ENCODE measurements at places on chromosomes 7 and 10.

DNA sequence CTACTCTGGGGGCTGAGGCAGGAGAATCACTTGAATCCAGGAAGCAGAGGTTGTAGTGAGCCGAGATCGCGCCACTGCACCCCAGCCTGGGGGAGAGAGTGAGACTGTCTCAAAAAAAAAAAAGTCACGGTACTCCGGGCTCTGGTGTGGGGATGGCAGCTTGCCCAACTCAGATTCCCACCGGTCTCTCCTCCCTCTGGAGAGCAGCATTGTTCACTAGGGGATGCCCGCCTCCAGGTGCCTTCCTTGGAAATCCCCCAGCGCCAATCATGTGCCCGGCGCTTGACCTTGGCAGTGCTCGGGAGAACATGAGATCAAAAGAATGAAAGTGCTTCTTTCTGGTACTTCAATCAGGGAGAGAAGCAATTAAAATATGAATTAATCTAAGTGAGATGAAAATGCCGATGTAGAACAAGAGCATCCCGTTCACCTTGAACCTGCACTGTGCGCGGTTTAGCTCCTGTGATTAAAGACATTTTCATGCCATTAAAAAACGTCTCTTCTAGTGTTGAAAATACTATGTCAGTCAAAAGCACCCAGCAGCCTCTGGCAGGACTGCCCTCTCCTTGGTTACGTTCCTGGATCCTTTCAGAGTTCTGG lies 1127.3 kb upstream of the AUTS2 start:
- no peak for DNase-seq

GRCh38 chr7:69515495-69516212 lies 82.6 kb upstream of the AUTS2 start:
- no peak for DNase-seq

- no peak for DNase-seq
These were observed 1.5 kb downstream of the MKLN1 start for GRCh38 chr7:131329176-131329570.

- no peak for DNase-seq
These were observed 12.7 kb upstream of the GSAP start for GRCh38 chr7:77428777-77429231.

Measured in GM13976 (cell line).